ENCODE measurements at places on chromosomes 6 and 20.
A peak's percentile ranks its signal among the peaks of the same experiment; 100 is the strongest.

DNA sequence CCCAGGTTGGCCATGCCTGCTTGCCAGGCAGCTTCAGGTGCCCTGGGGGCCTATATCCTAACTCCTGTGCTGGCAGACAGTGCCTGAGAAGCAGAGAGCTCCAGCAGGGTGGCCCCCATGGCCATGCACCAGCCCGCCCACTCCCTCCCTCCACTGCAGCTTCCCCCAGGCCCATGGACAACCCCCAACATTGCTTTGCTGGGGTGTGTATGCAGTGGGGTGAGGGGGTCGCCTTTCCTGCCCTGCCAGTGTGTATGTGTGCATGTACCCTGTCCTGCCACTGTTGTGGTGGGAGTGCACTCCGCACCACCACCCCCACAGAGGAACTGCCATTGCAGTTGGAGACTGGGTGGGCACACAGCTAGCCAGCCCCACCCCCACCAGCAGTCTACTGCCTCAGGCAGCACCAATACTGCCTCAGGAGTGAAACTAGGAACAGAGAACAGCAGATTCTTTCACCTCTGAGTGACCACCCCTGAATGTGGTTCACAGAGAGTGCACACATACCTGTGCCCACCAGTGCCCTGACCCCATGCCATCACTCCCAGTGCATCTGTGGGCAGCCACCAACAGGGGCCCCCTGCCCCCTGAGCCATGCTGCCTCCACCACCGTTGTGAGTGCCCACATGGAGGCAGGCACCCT lies 151.1 kb downstream of the LRRC1 start:
- no peak for DNase-seq

GRCh38 chr20:59577037-59577808 lies 27.1 kb upstream of the PHACTR3 start:
- no peak for DNase-seq

GRCh38 chr20:56974499-56975250 lies 291.8 kb downstream of the BMP7 start:
- no peak for DNase-seq

DNA sequence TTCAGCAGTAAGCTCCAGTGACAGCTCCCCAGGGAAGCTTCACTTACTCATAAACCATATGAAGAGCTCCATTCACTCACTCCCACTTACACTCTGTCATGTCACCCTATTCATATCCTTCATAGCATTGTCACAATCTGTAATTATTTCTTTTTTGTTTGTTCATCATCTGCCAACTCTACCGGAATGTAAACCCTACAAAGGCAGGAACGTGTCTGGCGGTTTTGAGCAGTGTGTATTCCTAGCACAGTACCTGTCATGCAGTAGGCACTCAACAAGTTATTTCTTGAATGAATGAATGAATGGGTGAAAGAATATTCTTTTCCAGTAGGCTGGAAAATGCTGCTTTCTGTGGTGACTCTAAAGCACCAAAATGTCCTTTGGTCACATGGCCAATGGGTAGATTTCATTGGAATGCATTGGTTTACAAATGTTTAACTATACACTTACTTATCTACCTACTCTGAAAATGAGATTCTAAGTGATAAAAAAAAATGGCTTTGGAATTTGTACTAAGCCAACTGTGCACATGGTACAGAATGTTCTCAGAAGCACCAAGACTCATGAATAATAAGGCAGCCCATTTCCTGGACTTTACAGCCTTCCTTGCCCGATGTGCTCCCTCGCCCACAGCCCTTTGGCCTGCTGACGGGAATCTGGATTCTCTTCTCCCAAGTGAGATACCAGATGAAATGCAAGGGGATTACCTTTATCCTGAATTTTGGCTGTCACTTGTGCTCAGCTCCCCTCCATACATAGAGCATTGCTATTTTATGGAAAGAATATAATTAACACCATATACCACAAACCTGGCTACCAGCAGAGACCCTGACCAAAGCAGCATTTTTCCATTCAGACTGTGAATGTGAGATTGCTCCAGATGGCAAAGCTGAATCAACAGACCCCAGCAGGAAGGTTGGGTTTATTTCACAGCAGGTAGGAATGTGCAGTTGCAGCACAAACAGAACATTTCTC lies 273.3 kb downstream of the ALDH8A1 start:
- DNase-seq = no peak

- no peak for DNase-seq
Observed at GRCh38 chr20:62675156-62675876, 33.0 kb downstream of the SLCO4A1 start.

GRCh38 chr20:56121850-56122249 lies 116.5 kb upstream of the CBLN4 start:
- DNase-seq = no peak

- no peak for DNase-seq
Observed at GRCh38 chr6:151269321-151269995, 29.7 kb downstream of the AKAP12 start.

GRCh38 chr6:47206626-47207025 lies 103.1 kb downstream of the TNFRSF21 start:
- no peak for DNase-seq

DNA sequence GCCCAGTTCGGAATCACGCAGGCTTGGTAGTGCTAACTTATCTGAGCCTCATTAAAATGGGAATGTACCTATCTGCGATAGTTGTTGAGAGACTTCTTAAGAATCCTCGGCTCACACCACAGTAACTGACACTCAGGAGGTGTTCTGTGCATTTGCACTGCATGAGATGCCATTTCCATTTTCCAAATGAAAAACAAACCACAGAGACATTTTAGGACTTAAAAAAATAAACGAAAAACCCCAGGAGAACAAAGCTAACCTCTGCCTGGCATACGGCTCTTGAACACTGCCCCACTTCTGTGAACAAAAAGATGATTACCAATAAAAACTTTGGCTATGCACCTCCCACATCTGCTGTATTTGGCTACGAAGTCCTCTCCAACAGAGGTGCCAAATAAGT lies 37.6 kb downstream of the BEND3 start:
- DNase-seq = no peak

DNA sequence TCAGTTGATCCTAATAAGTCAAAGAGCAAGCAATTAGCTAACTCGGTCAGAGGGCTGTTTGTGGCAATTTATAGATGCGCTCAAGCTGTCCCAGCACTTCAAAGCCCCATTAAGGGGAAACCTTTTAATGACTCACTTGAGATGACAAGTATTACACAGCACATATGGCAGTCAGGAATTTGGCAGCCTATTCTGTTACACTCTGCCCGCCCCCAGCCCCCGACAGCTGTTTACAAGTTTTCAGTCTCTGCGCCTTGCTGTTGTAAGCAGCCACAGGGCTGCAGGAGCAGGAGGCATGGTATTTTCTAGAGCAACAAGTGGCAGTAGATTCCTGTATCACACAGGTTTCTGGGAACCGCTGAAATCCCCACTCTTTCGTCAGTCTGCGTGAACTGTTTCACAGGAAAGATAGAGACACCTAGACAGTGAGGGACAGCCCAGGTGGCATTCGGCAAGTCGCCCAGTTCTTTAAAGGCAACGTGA lies 263.0 kb downstream of the FOXC1 start:
- no peak for DNase-seq

DNA sequence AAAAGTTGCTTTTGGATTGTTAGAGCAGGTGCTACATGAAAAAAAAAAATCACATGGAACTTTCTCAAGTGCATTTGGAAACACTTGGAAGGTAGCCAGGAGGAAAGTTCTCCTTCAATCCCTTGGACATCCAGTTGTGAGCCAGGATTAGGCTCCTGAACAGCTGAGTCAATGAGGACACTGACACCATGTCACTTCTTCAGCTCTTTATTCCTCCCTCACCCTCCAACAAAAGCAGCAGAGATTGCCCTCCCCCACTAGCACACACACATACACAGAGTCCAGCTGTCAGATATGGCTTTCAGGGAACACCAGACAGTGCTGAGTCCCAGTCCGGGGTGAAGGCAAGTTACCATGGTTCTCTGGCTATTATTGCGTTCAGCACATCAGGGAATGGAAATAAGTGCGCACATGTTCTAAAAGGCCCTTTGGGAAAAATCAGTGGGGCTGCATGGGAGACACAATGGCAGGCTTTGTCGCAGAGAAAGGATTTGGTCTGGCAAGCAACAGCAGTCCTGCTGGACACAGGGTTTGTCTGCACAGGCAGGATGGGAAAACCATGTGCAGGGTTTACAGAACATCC lies 124.7 kb upstream of the MARCKS start:
- no peak for DNase-seq

DNA sequence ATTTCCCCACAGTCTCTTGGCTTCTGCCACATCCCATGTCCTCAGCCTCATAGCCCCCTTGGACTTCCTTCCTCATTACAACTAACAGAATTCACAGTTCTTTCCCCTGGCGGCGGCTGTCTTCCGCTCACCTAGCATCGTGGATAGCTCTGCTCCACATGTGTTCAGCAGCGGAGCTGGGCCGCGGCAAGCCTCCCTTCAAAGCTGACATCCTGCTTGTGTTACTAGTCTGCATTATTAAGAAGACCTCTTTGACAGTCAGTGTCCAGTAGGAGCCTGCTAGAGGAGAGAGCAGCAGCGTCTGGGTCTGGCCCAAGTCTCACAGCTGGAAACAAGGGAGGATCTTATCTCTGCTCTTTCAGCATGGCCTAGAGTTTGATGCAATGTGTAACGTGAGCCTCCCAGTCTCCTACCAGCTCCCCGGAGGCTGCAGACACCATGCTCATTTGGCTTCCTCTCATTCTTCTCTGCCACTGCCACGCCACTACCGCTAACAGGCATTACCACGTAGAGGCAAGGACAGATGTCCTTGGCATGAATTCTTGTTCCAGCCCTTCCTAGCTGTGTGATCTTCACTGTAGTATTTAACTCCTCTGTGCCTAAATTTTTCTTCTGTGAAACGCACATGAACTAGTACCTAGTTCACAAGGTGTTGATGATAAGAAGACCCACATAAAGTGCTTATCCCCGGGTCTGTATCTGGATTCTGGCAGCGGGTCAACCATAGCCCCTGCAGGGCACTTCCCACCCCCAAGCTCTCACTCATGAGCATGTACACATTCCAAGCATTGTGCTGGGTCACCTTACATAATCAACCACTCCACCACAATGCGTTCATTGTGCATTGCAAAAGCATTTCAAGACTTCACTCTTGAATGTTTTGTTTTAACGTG lies 107.1 kb upstream of the BACH2 start:
- DNase-seq = no peak

GRCh38 chr6:160162030-160162566 lies 40.5 kb downstream of the SLC22A1 start:
- no peak for DNase-seq

- no peak for DNase-seq
Observed at GRCh38 chr6:31157513-31158139, at the start of gene CCHCR1. CCHCR1 (minus strand) TSS chr6:31157802; CDS start chr6:31157600, 202 bp downstream.

DNA sequence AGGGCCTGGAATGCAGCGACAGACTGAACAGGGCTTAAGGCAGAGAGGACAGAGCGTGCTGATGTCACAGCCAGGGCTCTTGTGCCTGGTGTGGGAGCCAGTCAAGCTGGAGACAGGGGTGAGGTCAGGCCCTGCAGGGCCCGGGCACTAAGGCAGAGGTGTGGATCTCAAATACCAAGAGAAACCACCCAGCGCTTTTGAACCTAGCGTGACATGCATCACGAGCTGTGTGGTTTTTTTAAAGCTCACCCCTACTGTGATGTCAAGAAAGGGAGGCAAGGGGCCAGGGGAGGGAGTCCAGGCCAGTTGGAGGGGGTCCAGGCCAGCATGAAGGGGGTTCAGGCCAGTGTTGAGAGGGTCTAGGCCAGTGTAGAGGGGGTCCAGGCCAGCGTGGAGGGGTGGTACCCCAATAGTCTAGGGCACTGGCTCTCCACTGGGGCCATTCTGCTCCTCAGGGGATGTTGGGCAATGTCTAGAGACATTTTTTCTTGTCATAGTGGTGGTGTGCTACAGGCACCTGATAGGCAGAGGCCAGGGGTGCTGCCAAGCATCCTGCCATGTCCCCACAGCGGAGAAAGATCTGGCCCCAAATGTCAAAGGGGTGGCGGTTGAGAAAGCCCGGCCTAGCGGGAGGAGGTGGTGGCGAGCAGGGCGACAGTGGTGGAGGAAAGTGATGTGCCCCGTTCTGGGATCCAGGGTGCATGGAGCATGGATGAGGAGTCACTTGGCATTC lies 42.6 kb downstream of the RBM38 start:
- peak; percentile 51 for DNase-seq

DNA sequence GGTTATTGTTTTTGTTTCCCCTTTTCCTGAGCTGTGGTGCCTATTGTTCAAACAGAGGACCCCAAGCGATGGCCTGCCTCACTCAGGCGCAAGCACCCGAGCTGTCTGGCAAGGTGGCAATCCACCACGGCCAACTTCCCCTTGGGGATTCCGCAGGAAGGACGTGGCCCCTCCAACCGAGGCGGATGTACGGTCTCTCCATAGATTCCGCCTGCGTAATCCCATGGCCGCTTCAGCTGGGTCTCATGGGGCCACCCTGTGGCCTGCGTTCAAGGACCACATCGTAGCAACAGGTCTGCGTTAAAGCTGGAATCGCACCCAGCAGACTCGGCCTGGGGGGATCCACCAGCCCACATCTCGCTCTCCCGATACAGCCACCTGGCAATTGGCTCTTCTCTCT lies 79.9 kb downstream of the CEBPB start:
- peak; percentile 26 for DNase-seq

DNA sequence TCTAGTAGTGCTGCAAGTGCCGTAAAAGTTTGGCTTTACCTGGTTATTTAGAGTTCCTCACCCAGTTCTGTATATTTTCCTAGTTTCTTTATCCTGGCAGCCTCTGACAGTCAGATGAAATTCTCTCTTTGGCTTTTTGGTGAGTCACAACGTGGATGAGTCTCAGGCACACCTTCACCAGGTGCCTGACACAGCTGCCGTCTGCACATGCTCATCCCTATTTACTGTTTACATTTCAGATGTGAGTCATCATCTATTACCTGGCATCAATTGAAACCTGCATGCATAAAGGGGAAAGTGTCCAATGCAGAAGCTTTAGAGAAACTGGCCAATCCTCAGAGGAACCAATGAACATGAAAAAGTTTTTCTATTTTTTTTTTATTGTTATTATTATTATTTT lies 33.3 kb upstream of the ADGRF4 start:
- no peak for DNase-seq

DNA sequence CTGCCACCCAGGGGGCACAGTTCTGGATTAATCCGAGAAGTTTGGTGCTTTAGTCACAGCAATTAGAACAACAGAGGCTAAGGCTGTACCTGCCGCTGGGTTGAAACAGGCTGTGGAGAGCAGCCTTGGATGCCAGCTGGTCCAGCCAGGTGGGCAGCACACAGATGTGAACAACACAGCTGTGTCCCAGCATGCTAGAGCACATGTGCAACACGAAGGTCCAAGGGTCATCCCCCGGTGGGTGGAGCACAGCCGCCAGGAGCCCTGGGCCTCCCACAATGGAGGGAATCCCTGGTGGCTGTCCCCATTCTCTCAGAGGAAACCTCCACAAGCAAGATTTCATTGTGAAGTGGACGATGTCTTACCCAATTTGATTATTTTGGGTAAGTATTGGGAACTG lies 99.2 kb upstream of the SYNDIG1 start:
- no peak for DNase-seq

DNA sequence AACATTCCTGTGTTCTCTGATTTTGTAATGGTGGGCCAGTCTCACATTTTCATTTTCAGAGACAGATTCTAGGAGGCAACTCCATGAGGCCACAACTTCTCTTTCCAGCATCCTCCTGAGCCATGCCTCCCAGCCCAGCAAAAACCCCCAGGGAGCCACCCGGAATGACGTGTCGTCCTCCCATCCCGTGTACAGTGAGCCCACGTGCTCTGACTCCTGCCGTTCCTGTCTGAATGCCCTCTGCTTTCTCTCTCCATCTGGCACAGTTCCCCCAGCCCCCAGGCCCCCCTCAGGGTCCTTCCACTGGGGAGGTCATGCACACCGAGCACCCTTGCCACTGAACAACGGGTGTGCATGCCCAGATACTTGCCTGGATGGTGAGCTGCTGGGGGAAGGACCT lies 38.0 kb downstream of the C20orf203 start:
- no peak for DNase-seq

GRCh38 chr6:30748851-30749540 lies 4.6 kb upstream of the IER3 start:
- DNase-seq = no peak

Measured in CD4-positive, alpha-beta T cell treated with Interleukin-17A for 1 hour (primary cell).